Stimulated activated naive B cell treated with anti-CD40 and anti-IgM and Interleukin-4, amounts not matched to agents 10 μg/mL and 1 μg/mL and 100 μg/mL, for 72 hours (primary cell): ENCODE measurements at places on chromosomes 5 and 9.

GRCh38 chr5:174675110-174675509 lies 49.3 kb upstream of the MSX2 start:
- DNase-seq, result no peak

DNA sequence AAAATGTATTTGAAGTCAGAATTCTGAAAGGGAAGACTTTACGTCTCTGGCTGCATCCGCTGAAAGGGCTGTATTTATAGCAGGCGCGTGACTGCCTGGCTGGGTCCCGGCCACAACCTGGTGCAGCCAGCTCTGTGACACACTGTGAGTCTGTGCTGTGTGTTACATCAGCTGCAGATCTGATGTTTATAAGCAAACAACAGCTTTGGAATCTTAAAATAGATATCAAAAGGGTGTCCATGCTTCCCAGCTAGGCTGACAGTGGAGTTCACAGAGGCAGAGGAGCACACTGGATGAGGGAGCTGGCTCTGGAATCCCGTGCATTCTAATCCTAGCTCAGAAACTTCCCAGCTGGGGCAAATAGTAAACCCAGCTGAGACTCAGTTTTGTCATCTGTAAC lies 433.4 kb upstream of the BRINP1 start:
- no peak for DNase-seq

DNA sequence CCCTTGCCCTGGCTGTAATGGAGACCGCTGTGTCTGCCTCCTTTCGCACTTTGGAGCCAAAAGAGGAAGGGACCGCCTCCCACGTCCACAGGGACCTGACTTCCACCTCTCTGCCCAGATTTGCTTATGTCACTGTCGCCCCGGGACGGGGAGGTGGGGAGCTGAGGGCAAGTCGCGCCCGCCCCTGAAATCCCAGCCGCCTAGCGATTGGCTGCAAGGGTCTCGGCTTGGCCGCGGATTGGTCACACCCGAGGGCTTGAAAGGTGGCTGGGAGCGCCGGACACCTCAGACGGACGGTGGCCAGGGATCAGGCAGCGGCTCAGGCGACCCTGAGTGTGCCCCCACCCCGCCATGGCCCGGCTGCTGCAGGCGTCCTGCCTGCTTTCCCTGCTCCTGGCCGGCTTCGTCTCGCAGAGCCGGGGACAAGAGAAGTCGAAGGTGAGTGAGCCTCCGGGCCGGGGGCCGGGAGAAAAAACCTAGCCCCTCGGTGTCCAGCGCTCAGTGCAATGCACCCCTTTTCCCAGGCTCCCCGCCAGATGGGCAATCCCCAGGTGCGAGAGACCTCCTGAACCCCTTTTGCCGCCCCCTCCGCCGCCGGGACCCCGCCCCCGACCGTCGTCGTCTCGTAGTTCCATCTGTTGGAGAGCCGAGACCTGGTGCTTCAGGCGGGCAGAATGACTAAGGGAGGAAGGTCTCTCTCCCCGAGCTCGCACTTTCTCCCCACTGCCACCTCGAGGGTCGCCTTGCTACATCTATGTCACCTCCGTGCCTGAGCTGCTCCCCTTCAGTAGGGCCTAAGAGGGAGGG lies at the start of gene GPX3:
Gene GPX3, plus strand, starts transcription at position 288 of the 807 bp plus-strand sequence. Its CDS starts 64 bp downstream, at position 352.
- DNase-seq, result peak; percentile 53

GRCh38 chr5:69331528-69332445 lies 814 bp downstream of the CCDC125 start:
- DNase-seq, result no peak

DNA sequence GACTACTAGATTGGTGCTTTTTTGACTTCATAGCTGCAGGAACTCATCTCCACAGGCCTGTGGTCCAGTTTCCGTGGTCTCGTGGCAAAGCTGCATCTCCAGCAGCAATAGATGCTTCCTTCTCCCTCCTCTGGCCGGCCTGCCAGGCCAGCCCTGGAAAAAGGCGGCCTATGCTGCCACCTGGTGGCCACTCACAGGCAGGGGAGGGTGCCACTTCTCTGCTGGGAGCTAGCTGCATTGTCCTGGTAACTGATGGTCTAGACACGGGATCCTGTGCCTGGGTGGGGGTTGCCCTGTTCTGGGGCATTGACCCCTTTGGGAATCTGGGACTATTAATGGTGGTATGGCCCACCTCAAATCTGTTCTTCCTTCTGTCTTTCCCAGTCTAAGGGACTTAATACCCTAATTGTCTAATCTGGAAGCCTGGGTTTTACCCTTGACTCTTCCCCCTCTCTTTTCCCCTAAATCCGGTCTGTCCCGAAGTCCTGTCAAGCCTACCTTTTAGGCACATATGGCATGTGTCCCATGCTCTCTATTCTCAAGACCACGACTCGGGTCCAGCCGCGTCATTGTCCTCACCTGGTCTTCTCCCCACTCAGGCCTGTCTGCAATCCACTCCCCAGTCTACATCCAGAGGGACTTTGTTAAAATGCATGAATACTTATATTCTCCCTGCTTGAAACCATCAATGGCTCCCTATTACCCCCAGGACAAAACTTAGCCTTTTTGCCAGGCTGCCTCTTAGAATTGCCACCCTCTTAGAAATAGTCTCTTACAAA lies 20.1 kb upstream of the PTGS1 start:
- peak; percentile 70 for DNase-seq

GRCh38 chr9:13158986-13159385 lies 120.5 kb downstream of the MPDZ start:
- DNase-seq, result no peak

- no peak for DNase-seq
Observed at GRCh38 chr5:97839341-97840086, 656.5 kb upstream of the RIOK2 start.

- DNase-seq, result no peak
Observed at GRCh38 chr5:96209829-96210228, 223.2 kb downstream of the PCSK1 start.

GRCh38 chr5:98791001-98791519 lies 17.6 kb downstream of the RGMB start:
- no peak for DNase-seq

DNA sequence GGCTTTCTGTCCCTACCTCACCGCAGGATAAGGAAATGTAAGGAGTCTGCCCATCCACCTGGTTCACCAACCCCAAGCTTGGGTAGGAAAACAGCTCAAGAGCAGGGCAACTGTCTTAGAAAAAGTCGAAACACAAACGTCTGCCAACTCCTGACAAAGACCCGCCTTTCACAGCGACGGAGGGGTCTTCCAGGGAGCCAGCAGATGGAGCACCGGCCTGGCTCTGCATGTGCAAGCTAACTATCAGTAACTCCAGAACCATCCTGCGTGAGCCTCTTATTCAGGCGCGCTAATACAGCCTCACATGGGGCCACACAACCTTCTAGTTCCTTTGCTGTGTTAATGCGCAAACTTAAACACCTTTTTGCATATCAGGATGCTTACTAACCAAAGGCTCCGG lies 26.9 kb downstream of the CAMSAP1 start:
- no peak for DNase-seq

- DNase-seq, result no peak
Observed at GRCh38 chr5:112986224-112986623, 9.6 kb downstream of the DCP2 start.

GRCh38 chr5:142290577-142291299 lies 34.1 kb downstream of the SPRY4 start:
- no peak for DNase-seq

DNA sequence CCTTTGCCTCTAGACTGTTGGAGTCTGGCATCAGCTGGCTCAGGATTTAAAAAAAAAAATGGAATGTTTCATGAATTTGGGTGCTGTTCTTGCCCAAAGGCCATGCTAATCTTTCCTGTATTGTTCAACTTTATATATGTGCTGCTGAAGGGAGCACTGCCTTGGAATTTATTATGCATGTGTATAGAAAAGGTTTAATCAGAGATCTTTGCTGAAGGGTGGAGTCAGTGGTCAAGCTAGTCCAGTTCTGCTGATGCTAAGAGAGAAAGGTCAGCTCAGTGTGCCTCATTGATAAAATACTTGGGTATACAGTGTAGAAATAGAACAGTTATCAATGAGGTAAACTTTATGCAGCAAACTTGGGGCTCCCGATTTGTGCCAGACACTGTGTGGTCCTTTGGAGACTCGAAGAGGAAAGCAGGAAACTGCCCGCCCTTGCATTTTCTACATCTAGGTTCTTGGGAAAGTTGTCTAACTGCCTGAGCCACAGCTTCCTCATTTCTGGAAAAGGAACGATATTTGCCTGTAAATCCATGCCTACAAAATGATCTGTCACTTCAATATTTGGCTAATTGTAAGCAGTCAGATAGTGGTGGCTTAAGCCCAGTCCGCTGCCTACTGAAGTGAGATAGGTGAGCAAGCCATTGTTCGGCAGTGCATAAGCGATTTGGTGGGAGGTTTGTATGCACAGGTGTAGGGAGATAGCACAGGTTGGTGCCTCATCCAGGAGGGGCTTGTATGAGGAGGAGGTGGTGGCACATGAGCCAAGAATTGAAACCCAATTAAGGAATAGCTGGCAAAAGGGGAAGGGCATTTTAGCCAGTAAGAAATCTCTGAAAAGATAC lies 29.2 kb upstream of the GTF2H2C start:
- DNase-seq, result no peak
